ENCODE measurements at places on chromosomes 6 and 20.

DNA sequence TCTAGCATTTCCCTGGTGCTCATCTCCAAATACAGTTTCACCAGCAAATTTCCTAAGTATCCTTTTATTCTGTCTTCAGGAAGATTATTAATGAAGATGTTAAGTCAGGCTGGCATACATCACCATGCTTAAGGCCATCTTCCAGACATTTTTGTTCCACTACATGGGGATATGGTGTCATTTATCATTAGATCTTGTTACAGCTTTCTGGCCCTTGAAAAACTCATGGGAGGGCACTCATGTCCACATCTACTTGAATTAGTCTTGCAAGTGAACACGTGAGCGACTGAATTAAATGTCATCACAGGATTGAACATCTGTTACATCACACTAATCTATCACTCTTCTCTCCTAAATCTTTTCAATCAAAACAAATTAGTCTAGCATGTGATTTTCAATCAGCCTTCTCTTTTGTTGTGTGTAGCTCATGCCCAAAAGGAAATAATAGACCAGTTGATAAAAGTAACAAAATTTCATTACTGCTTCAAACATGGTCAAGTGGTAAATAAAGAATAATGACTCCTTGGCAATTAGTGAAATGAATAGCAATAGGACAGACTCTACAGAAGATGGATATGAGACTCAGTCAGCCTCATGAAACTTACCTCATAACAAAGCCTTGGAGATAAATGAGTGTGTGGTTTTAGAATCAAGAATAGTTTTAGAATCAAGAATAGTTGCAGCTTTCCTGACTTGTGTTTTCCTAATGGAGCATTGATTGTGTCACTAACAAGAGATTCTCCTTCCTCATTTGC, 80.5 kb downstream of the MTFR2 start:
- DNase-seq: no peak

GRCh38 chr6:87287251-87287650, 35.1 kb upstream of the SMIM8 start:
- DNase-seq: no peak

GRCh38 chr6:147023581-147023980, 180.6 kb upstream of the STXBP5 start:
- DNase-seq: no peak

DNA sequence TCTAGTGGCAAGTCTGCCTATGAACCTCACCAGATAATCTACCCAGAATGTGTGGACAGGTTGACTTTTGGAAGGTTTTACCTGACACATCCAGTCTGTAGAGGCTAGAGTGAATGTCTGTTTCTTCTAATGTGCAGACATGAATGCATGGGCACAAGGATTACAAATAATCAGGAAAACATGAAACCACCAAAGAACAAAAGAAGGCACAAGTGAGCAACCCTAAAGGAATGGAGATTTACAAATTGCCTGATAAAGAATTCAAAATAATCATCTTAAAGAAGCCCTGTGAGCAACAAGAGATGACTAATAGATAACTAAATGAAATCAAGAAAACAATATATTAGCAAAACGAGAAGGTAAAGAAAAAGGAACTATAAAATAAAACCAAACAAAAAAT, 876.1 kb upstream of the ADGRB3 start:
- no peak for DNase-seq
